ENCODE measurements at places on chromosomes 16 and 17. TPM values are rescaled to one million over a fixed set of nuclear protein-coding genes. Genes with fewer than 3 reads are reported as not detected.

EVI2B gene
- 0.46 TPM for total RNA-seq

NPIPB9 gene
- 1.6 TPM for total RNA-seq

LYRM1 gene
- total RNA-seq, result 154 TPM

CA5A gene
- total RNA-seq, result not detected

GRIN2A gene
- not detected for total RNA-seq

ABCA8 gene
- total RNA-seq, result 0.32 TPM

IL17C gene
- not detected for total RNA-seq

NPIPB2 gene
- total RNA-seq, result 1.1 TPM

AOC3 gene
- under 0.01 TPM for total RNA-seq

SLC6A4 gene
- total RNA-seq, result not detected

TAC4 gene
- not detected for total RNA-seq

CCDC200 gene
- total RNA-seq, result not detected

ITGAL gene
- total RNA-seq, result not detected

MT4 gene
- total RNA-seq, result not detected

SDR42E1 gene
- 0.46 TPM for total RNA-seq

Data from epithelial cell of umbilical artery (primary cell).